ENCODE measurements at places on chromosomes 6 and 20.

GRCh38 chr6:89522778-89523177 is 89.8 kb downstream of the ANKRD6 start:
- no peak for DNase-seq

GRCh38 chr6:139472351-139473015 is 98.0 kb upstream of the CITED2 start:
- no peak for DNase-seq

- DNase-seq = no peak
Observed at GRCh38 chr6:167116109-167116837, 6.6 kb upstream of the CCR6 start.

GRCh38 chr20:1087311-1087905 is 31.0 kb upstream of the PSMF1 start:
- DNase-seq = peak; percentile 20

DNA sequence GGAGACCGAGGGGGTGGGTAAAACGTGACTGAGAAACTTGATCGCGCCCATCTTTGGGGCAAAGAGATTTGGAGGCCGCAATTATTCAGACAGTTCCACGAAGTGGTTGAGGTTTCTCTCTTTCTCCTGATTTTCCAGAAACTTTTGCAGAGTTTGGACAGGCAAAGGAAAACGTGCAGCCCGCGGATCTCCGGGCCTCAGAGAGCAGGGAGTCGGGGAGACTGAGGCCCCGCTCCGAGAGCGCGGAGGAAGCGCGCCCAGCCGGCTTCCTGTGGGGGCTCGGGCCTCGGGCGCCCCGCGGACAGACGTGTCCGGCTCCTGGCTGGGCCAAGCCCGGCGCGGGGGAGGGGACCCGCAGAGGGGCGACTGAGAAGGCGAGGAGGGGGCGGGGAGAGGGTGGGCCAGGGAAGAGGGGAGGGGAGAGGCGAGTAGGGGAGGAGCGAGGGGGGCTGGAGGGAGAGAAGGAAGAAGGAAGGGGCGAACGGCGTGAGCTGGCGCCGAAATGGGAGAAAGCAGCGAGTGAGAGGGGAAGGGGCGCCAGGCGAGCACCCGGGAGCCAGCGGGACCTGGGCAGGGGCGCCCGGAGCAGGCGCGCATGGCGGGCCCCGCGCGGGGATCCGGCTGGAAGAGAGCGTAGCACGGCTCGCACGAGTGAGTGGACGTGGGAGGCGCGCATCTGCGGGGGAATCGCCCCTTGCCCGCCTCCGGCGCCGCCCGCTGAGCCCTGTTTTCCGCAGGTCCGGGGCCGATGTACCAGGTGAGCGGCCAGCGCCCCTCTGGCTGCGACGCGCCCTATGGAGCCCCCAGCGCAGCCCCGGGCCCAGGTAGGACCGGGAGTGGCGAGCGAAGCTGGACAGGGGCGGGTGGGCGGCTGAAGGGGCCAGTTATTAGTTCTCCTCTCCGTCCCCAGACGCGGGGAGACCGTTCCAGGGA is at the start of gene MDFI:
TSS of gene MDFI (plus strand) at position 467 of the 933 bp plus-strand sequence. CDS start at position 749, 282 bp downstream.
- no peak for DNase-seq

DNA sequence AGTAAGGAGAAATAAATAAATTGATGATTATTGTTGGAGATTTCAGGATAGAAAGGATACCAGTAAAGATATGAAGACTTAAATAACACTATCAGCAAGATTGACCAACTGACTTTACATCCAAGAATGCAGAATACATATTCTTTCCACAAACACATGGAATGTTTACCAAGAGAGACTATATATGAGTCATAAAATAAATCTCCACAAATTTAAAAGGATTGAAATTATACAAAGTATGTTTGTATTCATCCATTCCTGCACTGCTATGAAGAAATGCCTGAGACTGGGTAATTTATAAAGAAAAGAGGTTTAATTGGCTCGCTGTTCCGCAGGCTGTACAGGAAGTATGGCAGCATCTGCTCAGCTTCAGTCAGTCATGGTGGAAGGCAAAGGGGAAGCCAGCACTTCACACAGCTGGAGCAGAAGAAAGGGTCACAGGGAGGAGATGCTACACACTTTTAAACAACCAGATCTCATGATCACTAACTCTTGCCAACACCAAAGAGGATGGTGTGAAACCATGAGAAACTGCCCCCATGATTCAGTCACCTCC is 56.7 kb upstream of the TNFRSF21 start:
- no peak for DNase-seq

GRCh38 chr6:15061180-15061641 is 184.7 kb upstream of the JARID2 start:
- no peak for DNase-seq

GRCh38 chr6:124482071-124482491 is 480.2 kb upstream of the RNF217 start:
- DNase-seq = no peak

GRCh38 chr6:79947191-79948186 is at the start of gene ELOVL4:
Gene ELOVL4, minus strand, starts transcription at chr6:79947553. Its CDS starts 274 bp downstream, at chr6:79947279.
- peak; percentile 47 for DNase-seq

GRCh38 chr6:91132461-91132860 is 545.6 kb upstream of the MAP3K7 start:
- no peak for DNase-seq

DNA sequence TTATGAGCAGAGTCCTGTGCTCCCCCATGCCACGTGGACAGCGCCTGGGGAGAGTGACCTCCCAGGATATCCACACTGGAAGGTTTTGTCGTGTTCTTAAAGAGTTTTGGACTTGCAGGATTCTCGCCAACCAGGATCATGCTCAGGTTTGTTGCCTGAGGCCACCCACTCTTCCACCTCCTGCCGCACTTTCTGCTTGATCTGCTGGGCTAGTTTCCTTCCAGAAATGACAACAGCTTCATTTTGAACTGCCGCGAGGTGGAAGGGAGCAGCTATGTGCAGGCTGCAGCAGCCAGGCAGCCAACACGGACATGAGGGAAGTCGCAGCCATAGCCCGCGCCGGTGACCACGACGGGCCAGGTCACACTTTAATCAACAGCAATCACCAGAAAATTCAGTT is 27.7 kb upstream of the SEC63 start:
- DNase-seq = no peak

GRCh38 chr6:136038531-136038930 is 187.0 kb downstream of the PDE7B start:
- DNase-seq = no peak

GRCh38 chr6:154112181-154112809 is 73.3 kb downstream of the OPRM1 start:
- DNase-seq = no peak

DNA sequence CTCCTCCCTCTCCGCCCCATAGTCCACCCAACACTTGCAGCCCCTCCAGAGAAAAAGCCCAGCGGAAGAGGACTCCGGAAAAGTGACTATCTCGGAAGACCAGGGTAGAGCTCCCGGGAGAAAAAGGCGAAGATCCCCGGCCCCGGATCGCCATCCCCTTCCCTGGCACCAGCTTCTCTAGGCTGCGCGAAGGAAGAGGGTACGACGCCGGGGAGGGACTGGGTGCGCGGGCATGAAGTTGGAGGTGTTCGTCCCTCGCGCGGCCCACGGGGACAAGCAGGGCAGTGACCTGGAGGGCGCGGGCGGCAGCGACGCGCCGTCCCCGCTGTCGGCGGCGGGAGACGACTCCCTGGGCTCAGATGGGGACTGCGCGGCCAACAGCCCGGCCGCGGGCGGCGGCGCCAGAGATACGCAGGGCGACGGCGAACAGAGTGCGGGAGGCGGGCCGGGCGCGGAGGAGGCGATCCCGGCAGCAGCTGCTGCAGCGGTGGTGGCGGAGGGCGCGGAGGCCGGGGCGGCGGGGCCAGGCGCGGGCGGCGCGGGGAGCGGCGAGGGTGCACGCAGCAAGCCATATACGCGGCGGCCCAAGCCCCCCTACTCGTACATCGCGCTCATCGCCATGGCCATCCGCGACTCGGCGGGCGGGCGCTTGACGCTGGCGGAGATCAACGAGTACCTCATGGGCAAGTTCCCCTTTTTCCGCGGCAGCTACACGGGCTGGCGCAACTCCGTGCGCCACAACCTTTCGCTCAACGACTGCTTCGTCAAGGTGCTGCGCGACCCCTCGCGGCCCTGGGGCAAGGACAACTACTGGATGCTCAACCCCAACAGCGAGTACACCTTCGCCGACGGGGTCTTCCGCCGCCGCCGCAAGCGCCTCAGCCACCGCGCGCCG is 822 bp downstream of the FOXQ1 start:
- no peak for DNase-seq

DNA sequence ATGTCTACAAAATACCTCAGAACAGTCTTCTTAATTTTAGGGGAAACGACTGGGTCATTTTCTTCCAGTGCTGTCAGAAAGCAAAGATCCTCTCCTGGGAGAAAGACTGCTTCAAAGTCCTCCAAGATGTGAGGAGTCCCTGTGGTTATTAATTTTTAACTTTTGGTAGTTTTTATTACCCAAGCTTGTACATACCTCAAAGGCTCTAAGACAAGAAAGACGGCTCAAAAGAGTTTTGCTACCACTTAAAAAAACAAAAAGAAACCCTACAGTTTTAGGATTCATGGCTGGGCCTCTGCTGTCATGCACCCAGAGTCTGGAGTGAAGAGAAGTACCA is 56.1 kb upstream of the APCDD1L start:
- no peak for DNase-seq

DNA sequence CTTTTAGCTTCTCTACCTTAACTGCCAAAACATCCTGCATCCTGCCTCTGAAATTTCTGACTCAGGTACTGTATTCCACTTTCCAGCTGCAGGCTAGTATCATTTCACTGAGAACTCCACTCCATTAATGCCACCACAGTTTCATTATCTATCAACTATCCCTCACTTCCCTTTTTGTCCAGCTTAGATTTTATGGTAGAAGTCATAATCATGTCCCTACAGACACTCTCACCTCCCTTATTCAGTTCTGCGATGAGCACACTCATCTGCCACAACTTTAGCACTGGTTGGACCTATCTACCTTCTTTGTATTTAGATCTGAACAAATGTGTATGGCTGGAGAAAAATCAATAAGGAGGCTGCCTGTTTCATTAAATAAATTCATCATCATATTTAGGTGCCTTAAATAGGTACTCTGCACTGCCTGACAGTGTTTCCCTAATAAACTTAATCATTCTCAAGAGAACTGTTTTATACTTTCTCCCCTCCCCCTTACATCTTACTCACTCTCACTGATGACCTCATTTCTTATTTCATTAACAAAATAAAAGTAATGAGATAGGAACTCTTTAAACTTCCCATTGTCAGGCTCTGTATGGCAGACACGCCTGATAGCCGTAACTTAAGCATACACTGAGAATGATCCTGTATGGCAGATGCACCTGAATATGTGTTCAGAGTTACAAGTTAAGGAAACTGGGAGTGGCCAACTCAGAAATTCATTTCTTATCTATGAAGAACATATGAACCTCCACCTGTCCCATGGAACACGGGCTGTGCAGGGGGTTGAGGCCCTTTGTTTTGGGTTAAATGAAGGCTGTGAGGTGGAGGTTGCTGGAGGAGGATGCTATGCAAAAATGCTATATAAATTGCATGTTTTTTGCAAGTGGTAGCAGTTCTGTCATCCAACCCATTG is 95.3 kb upstream of the MAN1A1 start:
- no peak for DNase-seq

GRCh38 chr6:168004945-168005344 is 7.5 kb downstream of the KIF25 start:
- no peak for DNase-seq

DNA sequence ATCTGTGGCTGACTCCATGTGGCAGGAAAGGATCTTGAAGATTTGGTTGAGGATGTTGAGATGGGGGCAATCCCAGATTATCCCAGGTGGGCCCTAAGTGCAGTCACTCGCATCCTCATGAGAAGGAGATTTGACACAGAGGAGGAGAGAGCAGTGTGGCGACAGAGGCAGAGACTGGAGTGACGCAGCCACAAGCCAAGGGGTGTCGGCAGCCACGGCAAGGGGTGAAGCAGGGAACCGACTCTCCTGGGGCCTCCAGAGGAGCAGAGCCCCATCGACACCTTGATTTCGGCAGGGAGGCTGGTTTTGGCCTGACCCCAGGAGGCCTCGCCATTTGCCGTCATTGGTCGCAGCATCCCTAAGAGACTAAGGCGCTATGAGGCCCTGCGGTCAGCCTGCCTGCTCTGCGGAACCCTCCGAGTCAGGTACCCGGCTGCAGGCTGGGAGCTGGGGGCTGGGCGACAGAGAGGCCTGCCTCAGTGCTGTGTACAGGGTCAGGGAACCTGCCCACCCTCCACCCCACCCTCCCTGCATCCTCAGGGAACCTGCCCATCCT is 12.5 kb downstream of the EEF1A2 start:
- DNase-seq = no peak

DNA sequence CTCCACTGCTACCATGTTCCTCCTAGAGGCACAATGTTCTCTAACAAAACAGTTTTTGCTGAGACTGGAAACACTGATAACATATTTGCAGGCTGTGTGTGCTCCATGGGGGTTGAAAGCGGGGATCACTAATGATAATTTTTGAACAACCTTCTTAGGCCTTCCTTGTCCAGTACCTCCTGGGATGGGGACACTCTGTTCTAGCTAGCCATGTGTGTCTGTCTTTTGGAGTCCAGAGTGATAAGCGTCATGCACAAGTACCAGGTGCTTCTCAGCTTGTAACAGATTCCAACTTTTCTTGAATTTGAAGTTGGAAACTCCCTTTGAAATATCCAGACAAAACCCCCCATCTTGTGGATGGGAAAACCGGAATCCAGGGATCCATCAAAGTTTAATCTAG is 15.2 kb downstream of the PI3 start:
- DNase-seq = no peak

DNA sequence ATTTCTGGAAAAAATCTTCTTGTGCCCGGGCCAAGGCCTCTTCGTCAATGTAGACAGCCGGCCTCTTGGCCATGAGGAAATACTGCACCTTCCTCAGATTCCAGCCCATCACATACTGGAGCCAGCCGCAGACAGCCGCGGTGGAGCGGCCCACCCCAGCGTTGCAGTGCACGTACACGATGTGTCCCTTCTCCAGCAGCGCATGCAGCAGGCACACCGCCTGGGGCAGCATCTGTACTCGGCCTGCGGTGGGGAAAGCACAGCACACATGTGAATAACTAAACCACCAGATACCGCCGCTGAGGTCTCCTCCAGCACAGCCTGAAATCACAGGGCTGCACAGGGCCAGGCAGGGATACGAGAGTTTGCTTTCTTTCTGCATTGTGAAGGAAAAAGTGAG is 107.9 kb downstream of the EPM2A start:
- no peak for DNase-seq

DNA sequence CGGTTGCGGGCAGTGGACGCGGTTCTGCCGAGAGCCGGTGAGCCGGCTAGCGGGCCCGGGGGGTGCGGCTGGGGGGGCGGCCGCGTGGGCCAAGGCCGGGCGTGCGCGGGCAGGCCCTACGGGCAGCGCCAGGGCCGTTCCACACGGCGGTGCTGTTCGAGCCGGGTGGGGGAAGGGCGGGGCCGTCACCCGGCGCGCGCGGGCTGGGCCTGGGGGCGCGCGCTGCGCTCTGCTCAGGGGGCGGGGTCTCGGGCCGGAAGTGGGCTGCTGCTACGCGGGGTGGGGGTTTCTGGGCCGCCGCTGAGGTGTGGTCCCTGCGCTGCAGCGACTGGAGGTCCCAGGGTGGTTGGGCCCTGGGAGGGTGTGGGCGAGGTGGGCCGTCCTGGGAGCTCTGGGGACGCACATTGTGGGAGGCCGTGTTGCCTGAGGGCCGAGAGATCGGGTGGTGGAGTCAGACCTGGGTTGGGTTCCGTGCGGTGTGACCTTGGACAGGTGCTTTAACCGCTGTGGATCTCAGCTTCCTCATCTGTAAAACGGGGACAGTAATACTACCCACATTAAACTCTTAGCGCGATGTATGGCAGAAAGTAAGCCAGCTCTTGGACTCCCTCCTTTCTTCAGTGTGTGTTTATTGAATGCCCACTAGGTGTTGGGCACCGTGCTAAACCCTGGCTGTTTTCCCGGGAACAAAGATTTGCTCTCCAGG is 391 bp downstream of the MAPRE1 start:
- no peak for DNase-seq

Data from skeletal muscle cell (primary cell).